ENCODE measurements at places on chromosomes 6 and 20. TPM values are rescaled to one million over a fixed set of nuclear protein-coding genes. Genes with fewer than 3 reads are reported as not detected.

Gene SIRPD
- not detected for total RNA-seq

DNA sequence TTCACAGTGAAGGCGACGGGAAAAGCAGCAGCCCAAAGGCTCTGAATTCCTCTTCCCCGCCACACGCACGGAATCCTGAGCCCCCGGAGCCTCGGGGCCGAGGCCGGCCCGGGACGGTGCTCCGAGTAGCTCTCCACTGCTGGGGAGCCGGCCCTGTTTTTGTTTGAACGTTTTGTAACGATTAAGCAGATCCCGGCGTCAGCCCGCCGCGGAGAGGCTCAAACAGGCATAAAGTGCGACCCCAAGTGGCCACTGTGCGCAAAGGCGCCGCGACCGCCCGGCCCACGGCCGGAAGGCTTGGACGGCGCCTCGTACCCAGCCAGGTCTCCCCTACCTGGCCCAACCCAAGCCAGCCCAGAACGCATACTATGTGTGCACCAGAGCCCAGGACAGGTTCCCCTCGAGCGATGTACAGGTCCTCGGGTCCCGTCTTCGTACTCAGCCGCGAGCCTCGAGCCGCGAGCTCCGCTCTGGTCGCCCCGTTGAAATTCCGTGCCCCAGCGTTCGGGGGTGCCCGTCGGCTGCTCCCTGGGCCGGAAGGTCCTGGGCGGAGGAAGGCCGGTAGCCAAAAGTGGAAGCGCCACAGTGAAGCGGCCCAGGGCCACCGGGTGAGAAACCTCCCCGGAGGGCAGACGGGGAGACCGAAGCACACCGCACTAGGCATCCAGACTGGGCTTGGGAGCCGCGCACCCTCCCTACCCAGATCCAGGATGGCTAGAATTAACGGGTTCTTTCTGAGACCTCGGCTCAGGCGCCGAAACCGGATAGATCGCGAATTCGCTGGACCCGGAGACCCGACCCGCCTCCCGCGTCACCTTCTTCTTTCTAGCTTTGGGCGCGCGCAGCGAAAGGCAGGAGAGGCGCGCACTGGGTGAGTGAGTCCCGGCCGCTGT lies 1.2 kb upstream of the MAFB start:
- peak; percentile 85 for DNase-seq
- H3K4me3 ChIP-seq: peak overlapping the region; percentile 52
- H3K27ac ChIP-seq: peak overlapping the region; percentile 66
- H3K36me3 ChIP-seq: no peaks in the 10 kb centered on the region
- peaks cover 9% of the 10 kb centered on the region for H3K4me1 ChIP-seq

Gene SPEF1
- total RNA-seq: 0.18 TPM

DNA sequence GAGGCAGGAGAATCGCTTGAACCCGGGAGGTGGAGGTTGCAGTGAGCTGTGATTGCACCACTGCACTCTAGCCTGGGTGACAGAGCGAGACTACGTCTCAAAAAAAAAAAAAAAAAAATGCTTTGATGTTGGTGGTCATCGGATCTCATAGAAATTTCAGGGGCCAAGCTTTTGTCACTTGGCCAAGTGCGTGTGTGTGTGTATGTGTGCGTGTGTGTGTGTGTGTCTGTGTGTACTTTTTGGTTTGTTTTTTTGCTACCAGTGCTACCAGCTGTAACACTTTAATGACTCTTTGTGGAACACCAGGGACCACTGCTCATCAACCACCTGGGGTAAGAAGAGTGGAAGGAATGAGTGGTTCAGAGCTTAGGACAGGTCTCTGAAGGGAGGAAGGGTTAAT lies 49.7 kb downstream of the TRAF3IP2 start:
- H3K4me1 ChIP-seq: peaks cover 6% of the 10 kb centered on the region
- peaks cover 3% of the 10 kb centered on the region for H3K36me3 ChIP-seq
- H3K27ac ChIP-seq: no peak overlapping the region
- H3K4me3 ChIP-seq: no peak overlapping the region

GRCh38 chr6:40642837-40643236 lies 55.7 kb upstream of the LRFN2 start:
- H3K4me1 ChIP-seq: peaks cover 18% of the 10 kb centered on the region
- H3K27ac ChIP-seq: no peak overlapping the region
- DNase-seq: no peak
- H3K4me3 ChIP-seq: no peak overlapping the region

Gene SESN1
- 18.3 TPM for total RNA-seq

DNA sequence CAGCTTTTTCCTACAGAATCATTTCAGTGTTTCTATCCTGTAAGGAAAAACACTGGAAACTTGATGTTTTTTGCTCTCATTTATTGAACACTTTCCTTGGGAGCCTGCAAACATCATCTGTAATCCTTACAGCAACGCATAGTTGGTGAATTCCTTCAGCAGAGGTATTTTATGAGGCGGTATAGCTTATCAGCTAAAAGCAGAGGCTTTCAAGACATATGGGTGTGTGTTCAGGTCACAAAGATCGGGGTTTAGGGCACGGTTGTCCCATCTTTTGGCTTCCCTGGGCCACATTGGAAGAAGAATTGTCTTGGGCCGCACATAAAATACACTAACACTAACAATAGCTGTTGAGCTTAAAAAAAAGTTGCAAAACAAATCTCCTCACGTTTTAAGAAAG lies 185.0 kb downstream of the AIG1 start:
- H3K27me3 ChIP-seq: no peaks in the 10 kb centered on the region
- H3K4me3 ChIP-seq: no peak overlapping the region
- no peak for DNase-seq
- no peaks in the 10 kb centered on the region for H3K4me1 ChIP-seq
- no peaks in the 10 kb centered on the region for H3K36me3 ChIP-seq
